ENCODE measurements at places on chromosomes 16 and 17. TPM values are rescaled to one million over a fixed set of nuclear protein-coding genes. Genes with fewer than 3 reads are reported as not detected.

Gene FAM83G
- 3.1 TPM for total RNA-seq

Gene CCL23
- total RNA-seq: 40.0 TPM

Gene TBC1D26
- not detected for total RNA-seq

Gene CIBAR2
- total RNA-seq: 6.9 TPM

Gene PDILT
- total RNA-seq: not detected

Gene GPATCH8
- 36.5 TPM for total RNA-seq

Data from upper lobe of left lung (tissue), 6 donors.